ENCODE measurements at places on chromosomes 13 and 19.

- DNase-seq, result no peak
These were observed 844 bp upstream of the ASPDH start for GRCh38 chr19:50514346-50515167.

- DNase-seq, result no peak
These were observed 64.0 kb downstream of the SERP2 start for GRCh38 chr13:44437356-44438233.

- DNase-seq, result no peak
These were observed 18.6 kb upstream of the TNFAIP8L1 start for GRCh38 chr19:4620675-4621074.

- DNase-seq, result no peak
These were observed 420.2 kb downstream of the KCTD12 start for GRCh38 chr13:76466043-76466442.

- no peak for DNase-seq
These were observed 44.1 kb downstream of the CCNE1 start for GRCh38 chr19:29855741-29856500.

GRCh38 chr13:30856005-30856790 is 49.9 kb upstream of the MEDAG start:
- no peak for DNase-seq

GRCh38 chr13:51848674-51849073 is 3.7 kb upstream of the TMEM272 start:
- DNase-seq, result no peak

GRCh38 chr19:640161-640558 is 481 bp downstream of the FGF22 start:
- DNase-seq, result no peak

DNA sequence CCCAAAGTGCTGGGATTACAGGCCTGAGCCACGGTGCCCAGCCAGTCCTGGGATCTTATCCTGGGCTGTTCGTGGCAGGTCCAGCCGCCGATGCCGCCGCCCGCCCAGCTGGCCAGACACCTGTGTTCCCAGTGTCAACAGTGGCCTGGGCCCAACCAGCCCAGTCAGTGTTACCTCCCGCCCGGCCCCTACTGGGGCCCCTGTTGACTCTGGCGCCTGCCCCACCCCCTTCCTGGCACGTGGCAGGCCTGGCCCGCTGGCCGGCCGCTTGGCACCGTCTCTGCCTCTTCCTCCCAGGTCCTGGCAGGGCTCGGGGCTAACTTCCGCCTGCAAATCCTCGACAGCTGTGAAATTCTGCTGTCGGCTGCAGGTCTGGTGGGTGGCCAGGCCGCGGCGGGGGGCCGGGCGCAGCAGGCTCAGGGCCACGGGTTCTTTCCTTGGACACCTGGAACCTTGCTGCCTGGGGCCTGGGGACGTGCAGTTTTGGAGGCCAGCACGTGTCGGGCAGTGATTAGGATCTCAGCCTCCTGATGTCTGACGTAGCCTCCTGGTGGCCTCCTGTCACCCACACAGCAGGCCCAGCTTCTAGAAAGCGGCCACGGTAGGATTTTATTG is 9.1 kb downstream of the ARID3A start:
- no peak for DNase-seq

GRCh38 chr13:32938314-32938713 is 77.9 kb upstream of the KL start:
- DNase-seq, result no peak

GRCh38 chr13:37484056-37484455 is 114.5 kb downstream of the POSTN start:
- DNase-seq, result no peak

DNA sequence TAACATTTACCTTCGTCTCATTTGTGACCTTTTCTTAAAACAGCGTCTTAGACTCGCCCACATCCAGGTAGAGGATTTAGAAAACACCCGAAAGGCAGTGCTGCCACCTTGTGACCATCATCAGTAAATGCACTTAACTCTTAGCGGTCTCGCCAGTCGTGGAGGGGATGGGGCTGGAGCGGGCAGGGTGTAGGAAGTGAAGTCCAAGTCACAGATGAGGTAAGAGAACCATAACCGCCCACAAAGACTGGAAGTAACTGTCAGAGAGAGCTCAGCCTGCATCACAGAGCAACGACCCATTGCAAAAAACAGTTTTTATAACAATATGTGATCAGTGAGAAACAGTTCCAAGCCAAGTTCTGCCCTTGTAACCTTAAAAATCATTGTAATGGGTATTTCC is 10.7 kb upstream of the CEACAM3 start:
- DNase-seq, result no peak

DNA sequence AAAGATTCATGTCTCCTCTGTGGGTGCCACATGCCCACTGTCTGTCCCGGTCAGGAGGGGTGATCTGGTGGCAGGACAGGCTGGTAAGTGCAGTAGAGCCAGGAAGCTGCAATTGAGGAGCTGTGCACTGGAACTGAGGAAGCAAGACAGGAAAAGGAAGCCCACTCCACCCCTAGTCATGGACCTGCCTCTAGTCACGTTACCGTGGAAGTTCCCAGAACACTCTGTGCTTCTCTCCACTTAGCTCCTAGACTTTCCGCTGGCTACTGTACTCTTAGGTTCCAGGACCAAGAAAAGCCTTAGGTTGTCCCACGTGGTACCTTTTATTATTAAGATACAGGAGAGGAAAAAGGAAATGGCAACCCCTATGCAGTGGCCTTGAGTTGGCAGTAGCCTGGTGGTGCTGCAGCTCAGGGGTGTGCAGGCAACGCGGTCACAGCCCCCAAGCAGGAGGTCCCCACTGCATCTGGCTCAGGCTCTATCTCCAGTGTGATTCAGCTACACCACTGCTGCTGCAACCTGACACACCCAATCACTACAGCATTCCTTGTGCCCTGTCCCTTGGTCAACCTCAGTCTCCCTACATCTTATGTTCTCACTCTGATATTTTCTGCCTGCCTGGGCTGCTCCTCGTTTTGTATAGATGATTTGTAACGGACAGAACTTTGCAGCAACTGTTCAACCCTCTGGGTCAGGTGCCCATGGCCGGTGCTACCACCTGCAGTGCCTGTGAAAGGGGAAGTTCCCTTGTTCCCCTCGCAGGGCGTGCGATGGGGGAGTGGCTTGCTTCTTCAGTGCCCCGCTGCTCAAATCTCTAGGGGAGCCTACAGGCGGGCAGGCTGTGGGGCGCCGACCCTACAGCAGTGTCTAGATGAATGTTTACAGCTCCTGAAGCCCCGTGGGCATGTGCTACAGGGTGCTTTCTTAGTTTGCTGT is 24.4 kb upstream of the GPR12 start:
- DNase-seq, result no peak

DNA sequence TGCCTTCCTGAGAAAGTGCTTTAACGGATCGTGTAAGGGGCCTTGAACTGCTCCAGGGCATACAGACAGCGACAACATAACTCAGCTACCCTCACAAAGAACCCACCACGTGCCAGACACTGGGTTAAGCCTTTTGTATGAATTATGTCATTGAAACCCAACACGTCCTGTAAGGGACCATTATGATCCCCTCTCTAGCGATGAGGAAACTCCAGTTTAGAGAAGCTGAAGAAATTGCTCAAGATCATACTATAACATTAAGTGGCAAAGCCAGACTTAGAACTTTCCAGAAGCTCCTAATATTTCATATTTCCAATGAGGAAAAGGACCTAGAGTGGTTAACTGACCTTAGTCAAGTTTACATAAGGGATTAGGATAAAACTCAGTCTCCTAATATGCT is 57.0 kb upstream of the RAP2A start:
- no peak for DNase-seq

DNA sequence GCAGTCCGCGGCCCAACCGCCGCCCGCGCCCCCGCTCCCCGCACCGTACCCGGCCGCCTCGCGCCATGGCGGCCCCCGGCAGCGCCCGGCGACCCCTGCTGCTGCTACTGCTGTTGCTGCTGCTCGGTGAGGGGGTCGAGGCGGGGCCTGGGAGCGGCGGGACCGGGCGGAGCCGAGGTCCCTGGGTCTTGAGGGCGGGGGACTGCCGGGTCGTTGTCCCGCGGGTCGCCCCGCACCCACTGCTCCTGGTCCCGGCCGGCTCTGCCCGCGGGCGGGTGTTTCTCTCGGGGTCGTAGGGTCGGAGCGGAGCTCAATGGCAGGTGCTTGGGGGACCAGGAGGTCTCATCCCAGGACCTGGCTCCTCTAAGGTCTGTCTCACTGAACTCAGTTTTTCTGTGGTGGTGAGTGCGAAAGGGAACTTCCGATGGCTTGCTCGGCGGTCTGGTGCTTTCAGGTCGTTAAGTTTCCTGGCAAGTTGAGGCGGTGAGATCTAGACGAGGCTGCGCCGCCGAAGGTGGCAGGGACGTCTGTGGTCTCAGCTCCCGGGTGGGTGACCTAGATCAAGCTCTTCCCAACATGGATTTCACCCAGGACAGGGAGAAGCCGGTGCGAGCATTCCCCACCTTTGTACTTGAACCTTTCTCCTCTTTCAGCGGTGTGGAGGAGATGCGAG is 467 bp downstream of the LAMP1 start:
- DNase-seq, result no peak

DNA sequence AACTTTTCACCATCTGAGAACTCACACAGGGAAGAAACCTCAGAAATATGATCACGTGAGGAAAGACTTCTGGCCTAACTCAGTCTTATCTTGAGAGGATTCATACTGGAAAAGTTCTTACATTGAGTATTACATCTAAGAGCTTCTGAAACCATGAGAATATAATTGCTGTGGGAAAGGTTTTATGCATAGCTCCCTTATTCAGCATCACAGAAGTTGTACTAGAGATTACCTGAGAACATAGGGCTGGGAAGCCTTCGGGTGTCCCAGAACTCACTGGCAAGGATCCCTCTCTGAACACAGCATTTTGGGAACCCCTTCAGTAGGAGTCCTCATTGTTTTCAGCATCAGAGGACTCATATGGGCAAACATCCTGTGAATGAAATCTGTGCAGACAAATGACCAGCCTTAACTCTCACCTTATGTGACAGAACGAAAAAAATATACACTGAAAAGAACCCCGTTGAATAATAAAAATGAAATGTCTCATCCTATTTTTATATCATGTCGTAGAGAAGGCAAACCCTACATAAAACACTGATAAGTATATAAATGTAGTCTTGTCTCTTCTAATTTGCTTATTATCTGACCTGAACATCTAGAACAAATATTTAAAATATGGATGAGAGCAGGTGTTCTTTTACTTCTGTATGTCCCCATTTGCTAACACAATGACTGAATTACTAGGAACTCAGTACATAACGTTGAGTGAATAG is 14.2 kb downstream of the ZNF274 start:
- no peak for DNase-seq

DNA sequence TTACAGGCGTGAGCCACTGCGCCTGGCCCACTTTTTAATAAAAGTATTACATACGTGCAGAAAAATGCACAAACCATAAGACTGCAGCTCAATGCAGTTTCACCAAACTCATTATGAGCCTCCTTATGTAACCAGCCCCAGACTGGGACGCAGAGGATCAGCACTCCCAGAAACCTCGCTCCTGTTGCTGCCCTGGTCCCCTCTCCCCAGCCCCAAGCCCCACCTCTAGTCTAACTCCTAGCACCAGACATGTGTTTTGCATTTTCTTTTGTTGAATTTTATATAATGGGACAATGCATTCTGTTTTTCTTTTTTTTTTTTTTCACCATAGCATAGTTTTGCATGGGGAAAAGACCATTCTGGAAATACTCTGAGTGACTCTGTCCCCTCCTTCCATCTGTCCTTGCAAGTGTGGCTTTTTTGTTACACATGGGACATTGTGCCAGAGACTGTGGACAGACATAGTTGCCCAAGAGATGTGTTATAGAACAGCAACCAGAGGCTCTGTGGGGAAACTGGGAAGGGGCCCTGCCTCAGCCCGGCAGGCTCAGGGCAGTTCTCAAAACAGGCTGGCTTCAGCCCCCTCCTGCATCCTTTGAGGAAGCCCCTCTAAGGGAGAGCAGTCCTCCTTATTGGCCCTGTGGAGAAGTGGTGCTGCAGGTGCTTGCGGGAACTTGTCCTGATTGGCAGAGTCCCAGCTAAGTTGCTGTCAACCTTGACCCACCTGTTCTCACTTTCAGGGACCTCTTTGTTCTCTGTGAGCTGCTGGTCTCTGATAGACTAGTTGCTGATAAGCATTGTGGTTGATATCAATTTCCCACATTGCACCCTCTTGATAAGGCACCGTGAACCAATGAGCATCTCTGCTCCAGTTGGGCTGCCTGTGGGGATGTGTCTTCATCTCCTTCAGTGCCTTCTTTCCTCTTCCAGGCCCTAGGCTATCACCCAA is 13.8 kb upstream of the OLFM4 start:
- no peak for DNase-seq

All from Panc1 (cell line).